ENCODE measurements at places on chromosomes 4 and X. TPM values are rescaled to one million over a fixed set of nuclear protein-coding genes. Genes with fewer than 3 reads are reported as not detected.

- H3K4me1 ChIP-seq = peaks cover 13% of the 10 kb centered on the region
- H3K36me3 ChIP-seq = no peaks in the 10 kb centered on the region
- no peak for DNase-seq
- H3K4me3 ChIP-seq = no peak overlapping the region
- no peak overlapping the region for H3K27ac ChIP-seq
Measured at GRCh38 chr4:77146186-77147078, 10.6 kb upstream of the CCNG2 start.

CXorf65 gene
- total RNA-seq = not detected

GRCh38 chr4:68466751-68467150 lies 19.5 kb downstream of the TMPRSS11E start:
- H3K4me3 ChIP-seq = no peak overlapping the region
- H3K27me3 ChIP-seq = no peaks in the 10 kb centered on the region
- peaks cover 31% of the 10 kb centered on the region for H3K4me1 ChIP-seq
- no peak overlapping the region for H3K27ac ChIP-seq
- H3K36me3 ChIP-seq = peaks cover 17% of the 10 kb centered on the region

DNA sequence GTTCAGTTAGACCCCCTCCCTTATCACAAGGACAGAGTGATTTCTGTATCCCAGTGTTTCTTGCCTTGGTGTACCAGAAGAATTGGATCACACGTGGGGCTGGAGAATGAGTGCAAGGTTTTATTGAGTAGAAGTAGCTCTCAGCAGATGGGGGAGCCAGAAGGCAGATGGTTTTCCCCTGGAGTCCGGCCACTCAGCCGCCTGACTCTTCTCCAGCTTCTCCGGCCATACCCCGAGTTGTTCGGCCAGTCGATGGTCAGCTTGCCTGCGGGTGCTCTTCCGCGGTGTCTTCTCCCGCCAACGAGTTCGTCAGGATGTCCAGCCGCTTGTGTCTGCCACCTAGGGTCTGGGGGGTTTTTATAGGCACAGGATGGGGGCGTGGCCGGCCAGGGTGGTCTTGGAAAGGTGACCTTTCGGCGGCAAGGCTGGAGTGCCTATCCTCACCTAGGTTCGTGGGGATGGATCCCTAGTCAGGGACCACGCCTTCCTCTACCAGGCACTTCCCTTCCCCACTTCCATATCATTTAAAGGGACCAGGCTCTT lies 14.5 kb downstream of the GAB1 start:
- 0 out of 2 replicates have a peak overlapping the region, but pooled peaks have one; percentile 13 for H3K4me3 ChIP-seq
- H3K27me3 ChIP-seq = no peaks in the 10 kb centered on the region
- H3K4me1 ChIP-seq = peaks cover 58% of the 10 kb centered on the region
- no peak for DNase-seq

GRCh38 chr4:107541511-107541910 lies 178.5 kb downstream of the PAPSS1 start:
- DNase-seq = no peak
- no peaks in the 10 kb centered on the region for H3K27me3 ChIP-seq
- H3K36me3 ChIP-seq = no peaks in the 10 kb centered on the region

EIF2S3 gene
- total RNA-seq = 299 TPM

GRCh38 chr4:148353571-148353970 lies 88.6 kb downstream of the NR3C2 start:
- H3K4me1 ChIP-seq = peaks cover 3% of the 10 kb centered on the region
- no peaks in the 10 kb centered on the region for H3K36me3 ChIP-seq
- no peak overlapping the region for H3K4me3 ChIP-seq
- H3K27me3 ChIP-seq = no peaks in the 10 kb centered on the region
- no peak for DNase-seq

- H3K27me3 ChIP-seq = peaks cover 5% of the 10 kb centered on the region
- no peak for DNase-seq
- H3K36me3 ChIP-seq = peaks cover 33% of the 10 kb centered on the region
- H3K27ac ChIP-seq = no peak overlapping the region
- H3K4me3 ChIP-seq = no peak overlapping the region
Measured at GRCh38 chr4:14428125-14428524, 574.2 kb upstream of the CPEB2 start.

INTS6L gene
- total RNA-seq = 6.5 TPM

DNA sequence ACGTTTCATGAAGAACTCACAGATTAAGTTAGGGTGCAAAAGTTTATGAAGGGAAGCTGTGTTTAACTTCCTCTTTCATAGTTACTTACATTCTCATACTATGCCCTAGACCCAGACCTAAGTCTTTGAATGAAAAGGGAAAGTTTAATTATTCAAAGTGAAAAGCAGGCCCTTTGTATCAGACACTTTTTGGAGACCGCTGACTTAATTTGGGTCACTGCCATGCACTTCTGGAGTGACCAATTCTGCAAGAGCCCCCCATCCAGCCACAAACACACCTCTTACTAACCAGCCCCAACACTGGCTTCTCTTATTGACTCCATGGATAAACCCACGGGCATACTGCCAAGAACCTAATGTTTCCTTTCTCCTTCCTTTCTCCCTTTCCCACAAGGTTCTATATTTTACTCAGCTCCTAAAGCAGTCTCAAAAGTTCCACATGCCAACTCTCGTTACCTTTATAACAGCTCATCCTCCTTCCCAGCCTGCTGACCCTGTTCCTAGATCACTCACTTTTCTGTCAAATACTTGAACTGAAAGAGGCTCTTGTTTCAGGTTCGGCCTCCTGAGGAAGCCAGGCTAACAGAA lies 34.5 kb downstream of the ABCE1 start:
- no peak for DNase-seq
- peak overlapping the region; percentile 79 for H3K27ac ChIP-seq
- H3K4me3 ChIP-seq = no peak overlapping the region
- H3K4me1 ChIP-seq = no peaks in the 10 kb centered on the region
- H3K27me3 ChIP-seq = no peaks in the 10 kb centered on the region

BGN gene
- total RNA-seq = 3.2 TPM

Measured in WTC11 (cell line).